ENCODE measurements at places on chromosomes 3 and 15.

- no peak for DNase-seq
Observed at GRCh38 chr3:45545476-45545875, 49.1 kb upstream of the LIMD1 start.

DNA sequence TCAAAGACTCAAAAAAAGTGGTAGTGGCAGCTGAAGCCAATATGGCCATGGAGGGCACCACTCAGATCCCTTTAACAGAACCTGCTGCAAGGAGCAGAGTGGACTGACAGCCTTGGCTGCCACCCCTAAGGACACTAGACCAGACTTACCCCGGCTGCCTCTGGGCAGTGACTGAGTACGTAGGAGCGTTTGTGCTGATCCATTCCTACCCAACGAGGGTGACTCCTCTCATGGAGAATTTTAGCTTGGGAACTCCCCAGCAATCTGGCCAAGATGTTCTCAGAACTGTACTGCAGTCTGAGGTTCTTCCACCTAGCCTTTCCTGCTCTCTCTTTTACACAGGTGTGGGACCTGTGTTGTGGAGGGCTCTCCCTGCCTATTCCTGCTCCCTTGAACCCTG is 22.1 kb downstream of the CLEC3B start:
- DNase-seq = no peak

GRCh38 chr3:122621112-122621511 is 43.7 kb downstream of the PARP15 start:
- no peak for DNase-seq

DNA sequence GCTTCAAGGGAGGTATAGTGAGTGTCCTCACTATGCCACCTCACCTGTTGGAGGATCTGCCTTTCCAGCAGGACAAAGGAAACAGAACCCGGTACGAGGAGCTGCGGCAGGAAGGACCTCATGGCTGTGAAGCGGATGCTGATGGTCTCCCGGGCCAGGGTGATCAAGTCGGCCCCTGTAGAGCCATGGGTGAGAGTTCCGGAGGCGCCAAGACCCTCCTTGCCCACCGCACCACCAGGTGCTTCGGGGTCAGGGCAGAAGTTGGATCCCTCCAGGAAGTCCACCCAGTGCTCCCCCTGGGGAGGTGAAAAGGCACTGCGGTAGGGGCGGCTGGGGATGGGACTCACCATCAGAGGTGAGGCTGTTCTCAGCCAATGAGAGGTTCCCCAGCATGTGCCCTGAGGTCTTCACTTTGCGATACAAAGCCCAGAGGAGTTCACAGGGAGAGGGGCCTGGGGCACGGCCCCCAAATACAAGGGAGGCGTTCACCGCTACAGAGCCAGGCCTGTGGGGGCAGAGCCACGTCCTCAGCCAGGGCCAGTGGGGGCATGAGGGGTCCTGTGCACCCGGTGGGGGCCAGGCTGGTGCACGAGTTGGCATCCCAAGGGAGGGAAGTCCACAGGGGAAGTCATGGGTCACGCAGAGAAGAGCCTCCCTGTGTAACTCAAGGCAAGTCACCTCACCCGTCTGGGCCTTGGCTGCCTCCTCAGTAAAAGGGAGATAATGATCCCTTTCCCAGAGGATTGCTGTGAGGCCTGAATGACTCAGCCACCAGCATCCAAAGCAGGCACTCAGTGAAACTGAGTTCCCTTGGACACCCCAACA is 27.7 kb downstream of the C15orf39 start:
- DNase-seq = no peak

DNA sequence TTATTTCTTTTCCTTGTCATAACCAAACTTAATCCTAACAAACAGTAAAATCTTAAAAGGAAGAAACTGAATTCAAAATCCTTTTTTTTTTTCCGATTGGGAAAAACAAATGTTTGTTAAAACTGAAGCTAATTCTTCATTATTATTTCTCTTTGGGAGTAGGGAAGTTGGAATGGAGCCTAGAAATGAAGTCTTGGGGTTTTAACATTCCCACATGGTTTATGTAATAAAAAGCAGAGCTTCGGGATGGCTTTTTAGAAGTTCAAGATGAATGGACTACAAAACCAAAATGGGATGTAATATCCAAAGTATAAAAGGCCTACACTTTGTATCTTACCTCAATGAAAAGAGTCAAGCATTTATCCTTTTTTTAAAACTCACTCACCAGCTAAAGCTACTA is 189.0 kb upstream of the TMC3 start:
- DNase-seq = no peak

DNA sequence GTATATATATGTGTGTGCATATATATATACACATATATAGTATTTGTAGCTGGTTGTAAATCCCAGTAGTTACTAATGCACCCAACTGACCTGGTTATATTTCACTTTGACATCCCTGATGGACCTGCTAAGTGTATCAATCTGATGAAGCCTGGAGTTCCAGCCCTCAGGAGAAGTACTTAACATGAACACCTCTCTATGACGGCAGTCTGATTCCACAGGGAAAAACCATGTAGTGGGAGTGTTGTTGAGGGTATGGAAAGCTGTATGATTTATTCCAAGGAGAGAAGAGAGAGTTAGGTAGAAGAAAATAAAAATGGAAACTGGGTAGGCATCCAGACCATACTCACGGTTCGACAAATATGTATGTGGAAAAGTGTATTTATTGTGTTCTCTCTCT is 531.2 kb upstream of the SEMA6D start:
- DNase-seq = no peak
